ENCODE measurements at places on chromosomes 3 and 15. TPM values are rescaled to one million over a fixed set of nuclear protein-coding genes. Genes with fewer than 3 reads are reported as not detected.

DNA sequence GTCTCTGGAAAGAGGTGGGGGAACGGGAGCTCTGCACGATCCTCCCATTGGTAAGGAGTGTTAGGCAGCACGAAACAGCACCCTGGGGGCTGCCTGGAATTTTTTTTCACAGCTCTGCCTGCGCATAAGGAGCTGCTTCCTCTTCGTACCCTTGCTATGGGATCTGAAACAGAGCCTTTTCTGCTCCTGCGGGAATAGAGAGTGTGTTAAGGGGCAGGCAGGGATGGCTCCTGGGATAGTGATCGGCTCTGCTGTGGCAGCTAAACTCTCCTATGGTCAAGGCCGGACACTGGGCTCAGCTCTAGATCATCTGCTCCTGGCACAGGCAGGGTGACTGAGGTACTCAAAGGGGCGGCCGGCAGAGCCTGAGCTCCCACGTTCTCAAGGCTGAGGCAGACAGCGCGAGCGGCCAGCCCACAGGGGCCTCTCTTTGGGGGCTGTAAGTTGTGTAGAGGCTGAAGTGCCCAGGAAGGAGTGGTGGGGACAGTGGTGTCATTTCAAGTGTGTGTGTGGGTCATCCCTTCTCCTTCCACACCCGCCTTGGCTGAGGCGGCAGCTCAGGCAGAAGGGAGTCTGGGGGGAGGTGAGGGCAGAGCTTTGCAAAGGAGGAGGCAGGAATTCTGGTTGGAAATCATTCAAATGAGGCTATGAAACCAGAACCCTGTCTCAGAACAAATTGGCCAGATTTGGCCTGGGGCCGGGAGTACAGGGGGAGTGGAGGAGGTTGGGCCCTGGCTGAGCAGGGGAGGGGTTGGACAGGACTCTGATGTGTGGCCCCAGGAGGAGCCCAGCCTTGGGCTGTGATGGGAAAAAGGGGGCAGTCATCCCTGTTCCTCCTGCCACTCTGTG, 31.0 kb downstream of the EPHB3 start:
- DNase-seq: no peak

The SMAD6 gene
- total RNA-seq: 16.2 TPM

DNA sequence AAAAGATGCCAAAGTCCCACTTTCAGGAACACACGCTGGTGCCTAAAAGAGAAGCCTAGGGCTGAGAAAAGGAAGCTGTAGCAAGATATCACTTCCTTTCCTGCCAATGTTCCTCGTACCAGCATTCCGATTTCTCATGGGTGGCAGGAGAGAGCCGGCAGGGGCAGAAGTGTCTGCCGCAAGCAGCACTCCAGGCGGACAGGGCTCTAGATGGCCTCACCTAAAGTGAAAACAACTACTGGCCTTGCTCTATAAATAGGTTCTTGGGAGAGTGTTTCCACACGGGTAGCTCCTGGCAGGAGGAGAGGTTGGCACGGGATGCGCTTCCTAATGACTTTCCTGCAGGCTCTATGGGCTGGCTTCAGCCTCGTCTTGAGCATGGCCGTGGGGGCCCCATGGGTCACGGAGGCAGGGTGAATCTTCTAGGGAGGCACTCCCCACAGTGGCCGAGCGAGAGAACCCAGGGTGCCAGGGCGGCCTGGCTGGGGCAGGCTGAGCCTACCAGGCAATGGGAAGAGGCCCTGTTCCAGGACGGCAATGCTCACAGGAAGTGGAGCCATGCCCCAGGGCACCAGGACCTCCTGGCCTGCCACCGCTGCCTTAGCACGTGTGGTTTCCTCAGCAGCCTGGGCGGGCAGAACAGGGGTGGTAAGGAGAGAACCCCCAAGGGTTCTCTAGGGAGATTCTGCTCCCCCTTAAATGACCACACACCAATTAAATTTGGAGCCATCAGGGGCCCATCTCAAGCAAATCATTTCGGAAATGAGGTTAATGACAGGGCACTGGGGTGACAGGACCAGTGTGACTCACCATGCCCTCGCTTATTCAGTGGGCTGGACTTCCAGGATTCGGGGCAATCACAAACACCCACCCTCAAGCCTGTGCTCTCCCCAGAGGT, 14.6 kb upstream of the DUSP7 start:
- no peak for DNase-seq

The TUBGCP4 gene
- total RNA-seq: 12.2 TPM

DNA sequence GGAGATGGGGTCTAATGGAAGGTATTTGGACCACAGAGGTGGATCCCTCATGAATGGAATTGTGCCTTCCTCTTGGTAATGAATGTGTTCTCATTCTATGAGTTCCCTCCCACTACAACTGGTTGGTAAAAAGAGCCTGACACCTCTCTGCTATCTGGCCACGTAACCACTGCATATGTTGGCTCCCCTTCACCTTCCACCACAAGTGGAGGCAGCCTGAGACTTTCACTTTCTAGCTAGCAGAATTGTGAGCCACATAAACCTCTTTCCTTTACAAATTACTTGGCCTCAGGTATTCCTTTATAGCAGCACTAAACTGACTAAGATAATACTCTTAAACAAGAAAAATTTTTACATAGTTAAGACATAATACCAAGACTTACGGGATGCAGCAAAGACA, 155.3 kb downstream of the NR1I2 start:
- no peak for DNase-seq

GRCh38 chr3:126419886-126420786, 25.4 kb downstream of the CFAP100 start:
- DNase-seq: no peak

DNA sequence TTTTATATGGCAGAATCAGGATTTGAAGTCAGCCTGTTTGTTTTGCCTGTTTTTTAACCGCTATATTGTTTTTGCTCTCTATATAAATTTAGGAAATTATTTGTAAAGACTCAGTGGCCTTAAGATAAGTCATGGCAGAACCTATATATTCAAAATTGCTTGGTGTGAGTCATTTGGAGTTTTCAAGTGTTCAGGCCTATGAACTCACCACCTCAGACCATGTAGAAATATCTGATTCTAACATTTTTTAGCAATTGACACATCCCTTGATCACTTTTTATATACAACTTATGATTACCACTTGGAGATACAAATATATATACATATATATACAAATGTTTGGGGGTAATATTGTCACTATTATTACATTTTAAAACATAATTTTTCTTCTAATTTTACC, 95.7 kb downstream of the VGLL3 start:
- no peak for DNase-seq

DNA sequence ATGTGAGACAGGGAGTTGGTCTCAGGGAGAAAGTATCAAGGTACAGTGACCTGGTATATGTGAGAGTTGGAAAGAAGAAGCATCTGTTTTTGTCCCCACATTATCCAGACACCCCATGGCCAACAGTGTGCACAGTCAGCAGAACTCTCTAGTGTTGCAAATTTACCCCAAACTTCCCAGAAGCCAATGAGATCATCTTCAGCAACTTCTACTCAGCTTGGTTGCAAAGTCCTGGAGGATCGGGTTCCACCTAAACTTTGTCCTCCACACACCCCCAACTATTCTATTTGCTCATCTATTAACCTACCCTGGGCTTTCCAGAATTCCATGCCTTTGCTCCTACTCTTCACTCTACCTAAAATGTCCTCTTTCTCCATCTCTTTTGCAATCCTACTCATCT, 15.7 kb downstream of the RBSN start:
- no peak for DNase-seq

GRCh38 chr15:75153087-75153486, 48.6 kb upstream of the C15orf39 start:
- no peak for DNase-seq

GRCh38 chr3:59380146-59380545, 330.3 kb upstream of the CFAP20DC start:
- DNase-seq: no peak

- DNase-seq: no peak
Observed at GRCh38 chr3:179640469-179640868, 12.4 kb upstream of the USP13 start.

- DNase-seq: no peak
Observed at GRCh38 chr15:43143203-43143941, 10.0 kb downstream of the TMEM62 start.

DNA sequence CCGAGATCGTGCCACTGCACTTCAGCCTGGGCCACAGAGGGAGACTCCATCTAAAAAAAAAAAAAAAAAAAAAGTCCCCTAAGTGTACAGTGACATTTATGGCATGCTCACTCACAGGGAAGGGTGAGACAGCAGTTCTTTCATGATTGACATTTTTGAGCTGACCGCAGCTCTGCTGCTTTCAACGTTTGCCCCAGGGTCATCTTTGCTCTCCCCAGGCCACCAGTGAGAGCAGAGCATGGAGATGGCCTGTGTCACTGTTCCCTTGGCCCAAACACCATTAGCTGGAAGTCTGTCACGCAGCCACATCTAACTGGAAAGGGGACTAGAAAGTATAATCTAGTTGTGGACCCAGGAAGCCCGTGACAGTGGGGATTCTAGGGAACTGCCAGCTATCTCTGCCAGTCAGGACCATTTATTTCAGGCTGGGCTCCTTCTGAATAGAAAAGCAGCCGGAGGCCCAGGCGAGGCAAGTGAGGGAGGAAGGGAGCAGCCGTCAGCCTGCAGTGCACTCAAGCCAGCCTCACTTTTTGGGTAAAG, 193.4 kb upstream of the HES1 start:
- DNase-seq: no peak

GRCh38 chr3:6679510-6679909, 181.4 kb upstream of the GRM7 start:
- no peak for DNase-seq

The SHF gene
- 18.4 TPM for total RNA-seq
